ENCODE measurements at places on chromosomes 12 and 14.
A peak's percentile ranks its signal among the peaks of the same experiment; 100 is the strongest.

GRCh38 chr14:104040539-104040938, 45.0 kb upstream of the ASPG start:
- DNase-seq = no peak

DNA sequence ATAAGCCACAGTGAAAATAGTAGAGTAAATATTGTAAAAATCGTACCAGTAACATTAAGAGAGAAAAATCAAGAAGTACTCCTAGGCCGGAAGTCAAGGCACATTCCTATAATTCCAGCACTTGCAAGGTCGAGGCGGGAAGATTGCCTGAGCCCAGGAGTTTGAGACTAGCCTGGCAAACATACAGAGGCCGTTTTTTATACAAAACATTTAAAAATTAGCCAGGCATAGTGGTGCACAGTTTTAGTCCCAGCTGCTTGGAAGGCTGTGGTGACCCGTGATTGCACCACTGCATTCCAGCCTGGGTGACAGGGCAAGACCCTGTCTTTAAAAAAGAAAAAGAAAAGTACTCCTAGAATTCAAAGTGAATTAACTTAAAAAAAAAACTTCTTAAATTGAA, 341.8 kb downstream of the C12orf50 start:
- DNase-seq = peak; percentile 17

DNA sequence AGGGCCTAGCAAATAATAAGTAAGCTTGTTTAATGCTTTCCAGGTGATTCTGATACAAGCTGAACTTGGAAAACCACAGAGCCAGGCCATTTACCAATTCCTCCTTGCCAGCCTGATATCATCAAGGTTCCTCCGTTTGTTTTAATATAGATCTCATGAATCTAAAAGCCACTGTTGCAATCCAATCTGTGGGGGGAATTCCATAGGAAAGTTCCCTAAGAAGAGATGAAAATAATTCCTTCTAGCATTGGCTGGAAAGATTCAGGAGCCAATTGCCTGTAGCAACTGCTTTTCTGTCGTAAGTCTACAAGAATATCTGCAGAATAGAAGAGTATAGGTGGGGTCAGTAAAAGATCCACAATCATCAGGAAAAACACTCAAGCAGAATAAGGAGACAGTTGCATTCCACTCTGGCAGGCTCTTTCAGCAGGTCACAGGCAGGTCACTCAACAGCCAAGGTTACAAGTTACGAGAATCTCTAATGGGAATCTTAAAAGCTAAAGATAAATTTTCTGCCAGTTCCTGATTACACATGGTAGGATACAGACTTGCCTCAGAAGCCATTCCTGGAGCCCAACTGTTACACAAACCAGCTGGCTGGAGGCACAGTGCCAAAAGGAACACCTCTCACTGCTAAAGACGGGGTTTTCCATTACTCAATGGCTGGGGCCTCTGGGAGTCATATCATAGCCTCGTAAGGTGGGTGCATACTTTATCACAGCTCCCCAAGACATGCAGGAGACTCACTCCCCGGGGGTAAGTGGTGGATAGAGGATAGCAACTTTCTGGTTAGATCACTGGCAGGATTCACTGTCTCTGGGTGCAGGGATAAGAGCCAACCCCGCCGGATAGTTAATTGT, 43.6 kb downstream of the FGD6 start:
- DNase-seq = peak; percentile 64

DNA sequence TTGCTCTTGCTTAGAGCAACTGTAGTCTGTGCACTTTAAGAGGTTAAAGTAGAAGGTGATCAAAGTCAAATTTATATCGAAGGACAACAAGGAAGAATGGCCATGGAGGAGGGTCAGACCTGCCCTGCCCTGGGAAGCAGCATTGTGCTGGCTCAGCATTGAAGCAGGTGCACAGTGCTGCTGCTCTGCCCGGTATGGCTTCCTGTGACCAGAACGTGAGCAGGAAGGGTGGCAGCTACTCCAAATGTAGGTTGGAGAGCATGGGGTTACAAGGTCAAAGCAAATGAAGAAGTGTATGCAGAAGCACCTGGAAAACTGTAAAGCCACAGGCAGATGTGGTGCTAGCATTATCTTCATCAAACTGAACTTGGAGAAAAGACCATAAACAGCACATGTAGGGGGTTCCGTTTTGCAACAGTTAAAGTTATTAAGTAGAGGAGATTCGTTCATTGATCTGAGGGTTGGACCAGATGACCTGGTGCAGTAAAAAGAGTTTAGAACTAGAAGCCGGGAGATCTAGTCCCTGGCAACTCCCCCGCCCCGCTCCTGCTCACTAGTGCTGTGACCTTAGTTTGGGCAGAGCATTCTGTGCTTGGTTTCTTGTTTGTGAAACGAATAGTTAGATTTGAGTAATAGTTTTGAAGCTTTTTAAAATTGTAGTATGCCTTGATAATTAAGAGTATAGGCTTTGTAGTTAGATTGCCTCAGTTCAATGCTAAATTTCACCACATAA, 84.2 kb downstream of the SCN8A start:
- no peak for DNase-seq

DNA sequence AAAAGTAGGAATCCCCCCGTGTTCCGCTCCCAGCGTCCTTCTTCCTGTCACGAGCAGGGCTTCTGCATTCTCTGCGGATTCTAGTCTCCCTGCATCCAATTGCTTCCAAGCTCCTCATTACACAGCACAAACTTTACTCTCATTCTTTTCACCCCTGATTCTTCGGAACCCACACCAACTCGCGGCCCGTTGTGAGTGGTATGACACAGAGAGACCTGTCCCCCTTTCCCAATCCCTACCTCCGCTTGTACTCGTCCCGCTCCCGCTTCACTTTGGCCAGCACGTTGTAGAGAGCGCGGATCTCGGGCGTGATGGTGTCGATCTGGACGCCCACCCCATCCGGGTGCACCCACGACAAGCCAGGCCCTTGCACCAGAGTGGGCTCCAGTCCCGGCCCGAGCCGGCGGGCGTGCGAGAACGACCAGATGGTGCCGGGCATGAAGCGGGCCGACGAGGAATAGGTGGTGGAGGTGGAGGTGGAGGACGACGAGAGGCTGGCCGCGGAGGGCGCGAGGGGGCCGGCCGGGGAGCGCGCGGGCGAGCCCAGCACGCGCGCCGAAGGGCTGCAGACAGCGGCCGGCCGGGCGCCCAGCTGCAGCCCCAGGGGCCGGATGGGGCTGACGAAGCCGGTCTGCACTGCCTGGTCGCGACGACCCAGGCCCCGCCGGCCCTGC, 687 bp downstream of the IFFO1 start:
- no peak for DNase-seq

DNA sequence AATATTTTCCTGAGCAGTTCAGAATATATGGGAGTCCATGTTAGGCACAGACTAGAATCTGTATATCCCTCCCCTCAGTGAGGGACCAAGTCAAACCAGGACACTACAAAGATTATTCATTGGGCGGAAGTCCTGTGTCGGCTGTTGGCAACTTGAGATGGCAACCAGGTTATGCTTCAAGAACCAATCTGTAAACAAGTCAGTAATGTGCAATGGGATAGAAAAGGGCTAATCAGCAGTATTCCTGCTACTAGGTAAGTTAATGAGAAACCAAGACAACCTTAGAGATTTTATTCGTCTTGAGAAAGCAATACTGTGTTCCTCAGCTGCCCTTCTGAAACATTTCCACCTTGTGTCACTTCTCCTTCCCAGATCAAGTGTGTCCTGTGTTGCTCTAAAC, 26.4 kb downstream of the ARG2 start:
- DNase-seq = no peak

GRCh38 chr12:121697093-121697698, 15.4 kb upstream of the TMEM120B start:
- DNase-seq = no peak
